ENCODE measurements at places on chromosomes 6 and 20.

DNA sequence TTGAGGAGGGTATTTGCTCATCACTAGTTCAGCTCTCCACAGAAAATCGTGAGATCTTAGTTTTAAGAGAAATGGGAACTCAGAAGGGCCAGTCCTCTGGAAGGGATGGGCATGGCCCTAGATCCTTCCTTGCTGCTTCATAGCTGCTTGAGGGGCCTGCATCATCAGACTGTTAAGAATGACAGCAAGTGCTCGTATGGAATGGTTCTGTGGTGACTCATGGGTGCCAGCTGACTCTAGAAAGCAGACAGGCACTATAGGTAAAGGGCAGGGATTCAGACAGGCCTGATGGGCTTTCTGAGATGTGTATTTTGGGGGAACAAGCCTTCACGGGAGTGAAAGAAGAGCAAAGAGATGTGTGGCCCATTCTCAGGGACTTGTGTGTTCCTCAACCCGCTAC lies 90.8 kb downstream of the MYLK4 start:
- no peak for DNase-seq

DNA sequence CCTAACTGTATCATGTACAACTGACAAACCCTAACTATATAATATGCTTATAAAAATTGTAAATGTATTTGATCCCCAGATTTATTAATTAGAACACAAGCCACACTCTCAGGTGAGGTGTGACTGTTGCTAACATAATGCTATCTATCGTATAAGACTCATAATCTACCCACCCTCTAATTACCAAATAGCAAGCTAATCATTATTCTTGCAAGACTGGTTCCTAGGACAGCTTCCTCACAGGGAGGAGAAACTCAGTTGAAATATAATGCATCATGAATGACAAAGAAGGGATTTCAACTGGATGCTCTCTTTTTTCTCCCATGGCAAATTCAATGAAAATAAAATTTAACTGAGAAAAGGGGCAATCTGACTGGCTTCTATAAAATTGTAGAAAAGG lies 35.4 kb downstream of the ELOVL4 start:
- no peak for DNase-seq

- no peak for DNase-seq
Measured at GRCh38 chr6:116492331-116493067, 18.9 kb upstream of the CALHM5 start.

- DNase-seq = no peak
Measured at GRCh38 chr6:36276581-36277536, 7.0 kb downstream of the PNPLA1 start.

GRCh38 chr20:2249935-2250334 lies 45.9 kb upstream of the TGM3 start:
- no peak for DNase-seq

All from stimulated activated CD4-positive, alpha-beta T cell treated with anti-CD3 and anti-CD28 coated beads, Interleukin-15, amount 100 ng/mL, for 1 hour (primary cell).